ENCODE measurements at places on chromosomes 5 and 9.

GRCh38 chr5:82813861-82814260 lies 263.3 kb downstream of the TMEM167A start:
- DNase-seq = no peak

GRCh38 chr9:130206579-130206978 lies 34.4 kb downstream of the NCS1 start:
- DNase-seq = no peak

DNA sequence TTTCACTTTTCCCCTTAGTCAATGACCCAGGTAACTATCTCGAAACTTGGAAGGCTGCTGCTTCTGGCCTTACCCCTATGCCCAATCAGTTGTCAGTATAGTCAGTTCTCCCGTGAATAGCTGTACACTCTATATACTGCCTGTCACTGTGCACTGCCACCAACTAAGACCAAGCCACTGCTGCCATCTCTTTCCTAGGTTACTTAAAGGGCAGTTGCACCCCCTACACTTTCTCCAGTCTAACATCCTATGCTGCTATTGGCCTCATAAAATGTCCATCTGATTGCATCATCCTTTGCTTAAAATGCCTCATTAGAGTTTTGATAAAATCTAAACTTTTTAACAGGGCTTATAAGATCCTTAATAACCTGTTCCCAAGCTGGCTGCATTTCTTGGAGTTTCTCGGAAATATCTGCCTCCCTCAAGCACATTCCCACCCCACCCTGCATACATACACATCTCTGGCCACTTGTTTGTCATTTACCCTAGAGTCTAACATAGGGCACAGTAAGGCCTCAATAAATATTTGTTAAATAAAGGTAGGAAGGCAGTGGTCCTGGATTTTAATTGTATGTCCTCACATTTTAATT lies 32.8 kb upstream of the TNFAIP8 start:
- peak; percentile 59 for DNase-seq

DNA sequence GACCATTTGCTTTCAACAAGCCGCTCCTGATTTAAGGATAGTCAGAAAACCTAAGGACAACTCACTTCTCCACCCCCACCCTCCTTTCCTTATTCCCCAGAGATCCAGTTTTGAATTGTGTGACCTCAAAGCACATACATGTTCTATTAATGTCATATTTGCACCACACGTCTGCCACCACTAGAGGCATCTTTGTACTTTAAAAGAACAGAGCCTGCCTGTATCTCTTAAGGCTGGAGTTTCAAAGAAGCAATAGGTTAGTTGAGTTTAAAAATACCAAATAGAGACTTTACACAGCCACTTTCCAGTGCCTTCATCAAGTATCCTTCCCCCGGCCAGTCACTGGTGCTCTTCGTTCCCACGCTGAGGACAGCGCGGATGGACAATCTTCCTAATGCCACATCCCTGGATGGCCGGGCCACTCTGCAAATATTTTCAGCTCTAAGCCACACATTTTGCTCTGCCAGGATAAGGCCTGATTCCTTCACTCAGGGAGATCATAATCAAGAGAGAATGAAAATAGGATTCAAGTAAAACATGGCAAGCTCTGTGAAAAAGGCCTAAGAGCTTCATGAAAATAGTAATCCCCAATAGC lies 146.3 kb downstream of the SNCAIP start:
- DNase-seq = peak; percentile 11

GRCh38 chr9:131302244-131303075 lies 12.9 kb downstream of the PLPP7 start:
- DNase-seq = no peak
